Progenitor cell of endocrine pancreas (in vitro differentiated cells): ENCODE measurements at places on chromosomes 3 and 15.
A peak's percentile ranks its signal among the peaks of the same experiment; 100 is the strongest.

DNA sequence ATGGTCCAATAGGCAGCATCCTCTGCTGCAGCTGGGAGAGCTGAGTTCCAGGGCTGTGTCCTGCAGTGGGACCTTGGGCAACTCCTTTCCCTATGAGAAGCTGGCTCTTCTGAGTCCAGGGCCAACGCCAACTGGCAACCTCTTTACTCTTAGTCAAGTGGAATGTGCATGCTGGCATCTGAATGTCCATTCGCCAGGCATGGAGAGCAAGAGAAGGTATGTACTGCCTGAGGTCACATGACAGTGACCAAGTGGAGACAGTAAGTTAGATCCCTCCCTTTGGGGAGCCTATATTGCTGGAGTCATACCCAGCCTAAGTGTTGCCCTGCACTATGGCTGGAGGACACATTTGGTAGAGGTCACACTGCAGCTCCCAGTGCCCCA lies 12.1 kb downstream of the HEMK1 start:
- no peak for DNase-seq

DNA sequence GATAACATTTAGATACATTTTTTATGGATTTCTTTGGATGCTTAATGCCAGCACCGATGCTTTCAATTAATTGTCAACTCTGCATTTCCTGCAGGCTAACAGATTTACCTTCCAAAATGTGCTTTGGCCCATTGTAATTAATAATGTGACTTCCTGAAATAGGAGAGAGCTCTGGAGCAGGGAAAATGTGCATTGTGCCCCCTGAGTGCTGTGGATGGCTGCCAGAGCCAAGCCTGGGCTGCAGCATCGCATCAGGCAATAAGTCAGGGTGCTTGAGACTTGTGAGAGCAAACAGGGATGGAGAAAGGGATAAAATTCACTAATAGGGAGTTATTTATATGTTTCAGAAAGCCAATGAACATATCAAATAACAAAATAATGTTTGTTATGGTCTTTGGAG lies 133.8 kb downstream of the MOBP start:
- DNase-seq, result no peak

- DNase-seq, result no peak
Observed at GRCh38 chr15:36810656-36811449, 231.4 kb downstream of the CDIN1 start.

- no peak for DNase-seq
Observed at GRCh38 chr3:179093807-179094206, 22.2 kb upstream of the ZMAT3 start.

GRCh38 chr3:37810848-37811247 lies 50.8 kb upstream of the CTDSPL start:
- no peak for DNase-seq

- DNase-seq, result no peak
Observed at GRCh38 chr3:140910860-140911259, 30.8 kb upstream of the SLC25A36 start.

DNA sequence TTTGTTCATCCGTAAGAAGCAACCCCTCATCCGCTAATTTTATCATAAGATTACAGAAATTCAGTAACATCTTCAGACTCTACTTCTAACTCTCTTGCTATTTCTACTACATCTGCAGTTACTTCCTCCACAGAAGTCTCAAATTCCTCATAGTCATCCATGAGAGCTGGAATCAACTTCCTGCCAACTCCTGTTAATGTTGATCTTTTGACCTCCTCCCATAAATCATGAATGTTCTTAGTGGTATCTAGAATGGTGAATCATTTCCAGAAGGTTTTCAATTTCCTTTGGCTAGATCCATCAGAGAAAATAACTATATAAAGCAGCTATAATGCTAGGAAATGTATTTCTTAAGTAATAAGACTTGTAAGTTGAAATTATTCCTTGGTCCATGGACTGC lies 115.1 kb downstream of the TAFA4 start:
- DNase-seq, result no peak

GRCh38 chr15:63264688-63265293 lies 12.6 kb upstream of the APH1B start:
- DNase-seq, result no peak

DNA sequence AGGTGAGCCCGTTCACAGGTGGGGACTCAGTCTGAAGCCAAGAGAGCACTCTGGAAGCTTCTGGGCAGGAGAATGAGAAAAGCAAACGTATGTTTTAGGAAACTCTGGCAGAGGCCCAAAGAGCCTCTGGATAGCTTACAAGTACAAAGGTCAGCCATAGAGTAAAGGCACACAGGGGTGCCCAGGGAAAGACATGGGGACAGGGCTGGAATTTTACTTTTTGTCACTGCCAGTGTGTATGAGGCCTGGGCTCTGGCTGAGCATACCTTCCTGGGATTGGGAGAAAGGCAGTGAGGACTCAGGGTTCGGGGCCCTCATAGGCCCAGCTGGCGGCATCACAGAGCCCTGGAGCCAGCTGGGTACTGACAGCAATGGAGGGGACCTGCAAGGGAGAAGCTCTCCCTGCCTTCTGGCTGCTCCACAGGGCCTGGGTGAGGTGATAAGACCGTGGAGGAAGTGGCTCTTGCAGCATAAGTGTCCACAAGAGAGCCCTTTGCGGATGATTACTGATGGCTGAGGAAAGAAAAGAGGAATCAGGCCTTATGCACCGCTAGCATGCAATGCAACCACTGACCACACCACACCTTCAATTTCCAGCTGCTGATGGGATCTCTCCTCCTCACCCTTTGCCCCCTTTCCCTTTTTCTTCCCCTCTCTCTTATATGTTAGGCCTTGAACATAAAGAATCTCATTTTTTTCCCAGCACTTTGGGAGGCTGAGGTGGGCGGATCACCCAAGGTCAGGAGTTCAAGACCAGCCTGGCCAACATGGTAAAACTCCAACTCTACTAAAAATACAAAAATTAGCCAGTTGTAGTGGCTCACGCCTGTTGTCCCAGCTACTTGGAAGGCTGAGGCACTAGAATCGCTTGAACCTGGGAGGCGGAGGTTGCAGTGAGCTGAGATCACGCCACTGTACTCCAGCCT lies 25.1 kb upstream of the BCL2L10 start:
- DNase-seq, result no peak

GRCh38 chr3:53161820-53162671 lies 1.0 kb downstream of the PRKCD start:
- peak; percentile 24 for DNase-seq

GRCh38 chr3:10997196-10997595 lies 4.6 kb downstream of the SLC6A1 start:
- no peak for DNase-seq

GRCh38 chr3:66483006-66483405 lies 17.8 kb downstream of the LRIG1 start:
- DNase-seq, result no peak

GRCh38 chr3:19769694-19770093 lies 164.3 kb downstream of the EFHB start:
- DNase-seq, result no peak

DNA sequence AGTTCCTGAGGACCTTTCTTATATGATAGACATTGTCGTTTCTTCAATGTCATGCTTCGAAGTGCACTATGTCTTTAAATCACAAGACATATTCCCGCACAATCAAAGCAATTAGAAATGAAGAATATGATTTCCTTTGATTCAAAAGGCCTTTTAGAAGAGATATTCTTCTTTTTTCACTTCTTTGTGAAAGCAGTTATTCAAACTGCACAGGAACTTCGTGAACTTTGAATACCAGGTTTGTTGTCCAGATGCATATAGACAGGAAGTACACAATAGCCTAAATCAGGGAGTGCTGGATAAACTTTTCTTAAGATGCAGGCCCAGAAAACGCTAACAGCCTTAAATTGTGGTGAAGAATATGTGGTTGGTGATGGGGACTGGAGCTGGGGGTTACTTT lies 591.1 kb upstream of the NAALADL2 start:
- no peak for DNase-seq

- no peak for DNase-seq
Observed at GRCh38 chr15:43896543-43896942, 69.7 kb downstream of the WDR76 start.

DNA sequence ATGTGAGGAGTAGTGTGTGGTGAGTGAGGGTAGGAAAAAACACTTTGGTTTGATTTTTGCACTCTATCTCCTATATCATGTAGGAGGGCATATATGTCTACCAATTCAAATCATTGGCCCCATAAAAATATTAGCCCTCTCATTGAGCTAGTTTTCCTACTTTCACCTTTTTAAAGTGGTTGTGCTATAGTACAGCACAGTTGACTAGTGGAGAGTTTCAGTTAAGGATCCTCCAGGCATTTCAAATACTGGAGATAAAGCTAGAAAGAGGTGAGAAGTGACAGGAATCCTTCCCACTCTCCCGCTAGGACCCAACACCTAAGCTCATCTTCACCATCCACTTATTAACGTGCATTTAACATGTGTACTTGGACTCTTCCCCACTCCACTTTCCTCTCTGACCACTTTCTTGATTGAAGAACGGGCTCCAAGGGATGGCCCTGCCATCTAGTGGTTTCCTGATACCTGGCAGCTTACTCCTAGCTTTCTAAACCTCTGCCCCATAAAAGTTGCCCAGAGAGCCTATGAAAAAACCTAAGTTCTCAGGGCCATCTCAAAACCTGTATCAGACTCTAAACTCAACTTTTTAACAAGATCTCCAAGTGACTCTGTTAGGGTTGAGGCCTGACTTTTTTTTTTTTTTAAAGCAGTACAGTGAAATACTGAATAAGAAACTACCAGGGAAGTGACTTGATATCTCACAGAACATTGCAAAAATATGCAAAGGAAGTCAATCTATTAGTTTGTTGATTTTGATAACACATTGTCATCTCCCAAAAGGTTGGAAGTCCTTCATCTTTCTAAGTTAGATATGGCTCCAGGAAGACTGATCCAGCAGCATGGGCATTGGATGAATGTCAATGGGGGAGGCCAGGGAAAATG lies 17.9 kb downstream of the IL12A start:
- no peak for DNase-seq

- DNase-seq, result no peak
Observed at GRCh38 chr3:158794936-158795518, 6.8 kb upstream of the MFSD1 start.

DNA sequence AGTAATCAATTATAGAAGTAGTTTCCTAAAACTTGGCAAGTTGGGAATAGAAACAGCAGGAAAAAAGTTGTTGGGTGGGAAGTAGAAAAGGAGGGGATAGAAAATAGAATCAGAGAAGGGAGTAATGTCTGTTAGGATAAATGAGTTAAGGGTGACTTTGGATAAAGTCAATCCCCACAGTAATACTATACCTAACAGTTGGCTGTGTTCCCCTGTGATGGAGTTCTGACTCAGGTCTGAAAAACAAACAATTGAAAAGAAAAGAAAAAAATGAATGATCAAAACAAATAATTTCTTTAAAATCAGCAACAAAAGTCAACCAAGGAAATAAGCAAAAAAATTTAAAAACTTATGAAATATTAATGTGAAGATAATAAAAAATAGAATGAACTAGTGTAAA lies 50.3 kb downstream of the EMC4 start:
- no peak for DNase-seq

DNA sequence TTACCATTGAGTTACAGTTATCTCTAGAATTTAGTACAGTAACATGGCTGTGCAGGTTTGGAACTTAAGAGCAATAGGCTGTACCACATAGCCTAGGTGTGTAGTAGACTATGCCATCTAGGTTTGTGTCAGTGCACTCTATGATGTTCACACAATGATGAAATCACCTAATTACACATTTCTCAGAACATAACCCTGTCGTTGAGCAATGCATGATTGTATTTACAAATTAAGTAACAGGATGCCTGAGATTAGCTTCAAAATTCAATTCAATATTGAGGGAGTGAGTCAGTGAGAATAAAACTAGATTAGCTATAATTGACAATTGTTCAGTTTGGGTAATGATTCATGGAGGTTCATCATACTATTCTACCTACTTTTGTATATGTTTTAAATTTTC lies 633.8 kb downstream of the IGSF11 start:
- DNase-seq, result no peak

- DNase-seq, result no peak
Observed at GRCh38 chr15:25242166-25242879, 196.5 kb downstream of the UBE3A start.

DNA sequence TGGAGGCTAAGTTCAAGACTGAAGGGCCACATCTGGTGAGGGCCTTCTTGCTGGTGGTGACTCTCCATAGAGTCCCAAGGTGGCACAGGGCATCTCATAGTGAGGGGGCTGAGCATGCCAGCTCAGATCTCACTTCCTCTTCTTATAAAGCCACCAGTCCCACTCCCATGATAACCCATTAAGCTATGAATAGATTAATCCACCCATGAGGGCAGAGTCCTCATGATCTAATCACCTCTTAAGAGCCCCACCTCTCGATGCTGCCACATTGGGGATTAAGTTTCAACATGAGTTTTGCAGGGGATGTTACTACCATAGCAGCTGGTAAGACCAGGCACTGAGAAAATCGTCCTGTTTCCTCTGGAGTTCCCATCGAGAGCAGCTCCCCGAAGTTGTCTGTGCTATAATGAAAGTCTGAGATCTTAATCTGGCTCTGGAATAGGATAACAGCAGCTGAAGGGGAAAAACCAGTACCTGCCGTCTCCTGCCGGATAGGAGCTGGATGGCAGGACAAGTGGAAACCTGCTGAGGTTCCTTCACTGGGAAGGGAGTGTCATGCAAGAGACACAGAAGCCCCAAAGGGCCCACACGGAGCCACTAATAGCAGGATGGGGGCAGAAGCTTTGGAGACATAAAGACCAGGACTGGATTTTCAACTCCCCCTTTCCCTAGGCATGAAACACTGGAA lies 79.5 kb upstream of the EPHB3 start:
- no peak for DNase-seq

DNA sequence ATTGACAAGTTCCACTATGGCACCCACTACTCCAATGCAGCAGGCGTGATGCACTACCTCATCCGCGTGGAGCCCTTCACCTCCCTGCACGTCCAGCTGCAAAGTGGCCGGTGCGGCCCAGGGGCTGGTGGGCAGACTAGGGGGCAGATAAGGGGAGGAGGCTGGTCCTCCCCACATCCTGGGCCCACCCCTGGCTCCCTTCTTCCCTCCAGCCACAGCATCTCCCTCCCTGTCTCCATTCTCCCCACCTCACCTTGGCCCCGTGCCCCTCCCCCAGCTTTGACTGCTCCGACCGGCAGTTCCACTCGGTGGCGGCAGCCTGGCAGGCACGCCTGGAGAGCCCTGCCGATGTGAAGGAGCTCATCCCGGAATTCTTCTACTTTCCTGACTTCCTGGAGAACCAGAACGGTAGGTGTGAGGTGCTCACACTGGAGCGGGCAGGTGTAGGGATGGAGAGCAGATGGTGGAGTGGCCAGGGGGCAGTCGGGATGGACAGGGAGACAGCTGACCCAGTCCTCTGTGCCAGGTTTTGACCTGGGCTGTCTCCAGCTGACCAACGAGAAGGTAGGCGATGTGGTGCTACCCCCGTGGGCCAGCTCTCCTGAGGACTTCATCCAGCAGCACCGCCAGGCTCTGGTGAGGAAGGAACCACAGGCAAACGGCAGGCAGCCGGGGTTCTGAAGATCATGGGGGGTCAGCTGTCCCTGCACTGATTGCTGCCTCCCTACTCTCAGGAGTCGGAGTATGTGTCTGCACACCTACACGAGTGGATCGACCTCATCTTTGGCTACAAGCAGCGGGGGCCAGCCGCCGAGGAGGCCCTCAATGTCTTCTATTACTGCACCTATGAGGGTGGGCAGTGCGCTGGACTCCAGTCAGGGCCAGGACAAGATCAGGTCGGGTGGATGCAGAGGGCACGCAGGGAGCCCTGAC lies 26.0 kb downstream of the NBEAL2 start:
- DNase-seq, result no peak

GRCh38 chr15:87977907-87978306 lies 278.6 kb downstream of the NTRK3 start:
- DNase-seq, result no peak
